PC-3 (cell line): ENCODE measurements at places on chromosomes 7 and 10.

- peak; percentile 11 for DNase-seq
Measured at GRCh38 chr7:4159154-4159501, 523.0 kb upstream of the FOXK1 start.

DNA sequence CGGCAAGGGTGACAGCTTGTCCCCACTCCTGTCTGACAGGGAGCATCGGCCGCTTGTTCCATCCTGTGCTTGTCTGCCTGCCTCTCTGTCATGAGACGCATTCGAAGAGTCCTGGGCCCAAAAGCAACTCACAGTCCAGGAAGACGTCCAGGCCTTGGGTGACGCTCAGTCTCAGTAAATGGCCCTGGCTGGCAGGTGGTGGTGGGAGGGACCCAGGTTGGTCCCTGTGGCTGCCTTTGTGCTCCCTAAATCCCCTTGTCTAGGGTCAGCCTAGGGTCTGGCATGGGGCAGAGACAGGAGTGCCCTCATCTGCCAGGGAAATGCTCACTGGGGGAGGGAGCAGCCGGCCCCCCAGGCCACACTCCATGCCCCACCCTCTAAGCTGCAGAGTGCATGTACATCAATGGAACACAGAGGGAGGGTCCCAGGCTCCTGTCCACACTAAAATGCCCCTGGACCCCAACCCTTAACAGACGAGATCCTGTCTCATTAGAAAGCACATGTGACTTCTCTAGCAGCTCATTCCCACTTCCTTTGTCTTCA lies 295.2 kb upstream of the ZNF32 start:
- DNase-seq: no peak

- DNase-seq: peak; percentile 98
Measured at GRCh38 chr7:47361746-47362215, 220.1 kb downstream of the TNS3 start.

GRCh38 chr10:62794306-62794705 lies 10.2 kb upstream of the ADO start:
- DNase-seq: peak; percentile 96

DNA sequence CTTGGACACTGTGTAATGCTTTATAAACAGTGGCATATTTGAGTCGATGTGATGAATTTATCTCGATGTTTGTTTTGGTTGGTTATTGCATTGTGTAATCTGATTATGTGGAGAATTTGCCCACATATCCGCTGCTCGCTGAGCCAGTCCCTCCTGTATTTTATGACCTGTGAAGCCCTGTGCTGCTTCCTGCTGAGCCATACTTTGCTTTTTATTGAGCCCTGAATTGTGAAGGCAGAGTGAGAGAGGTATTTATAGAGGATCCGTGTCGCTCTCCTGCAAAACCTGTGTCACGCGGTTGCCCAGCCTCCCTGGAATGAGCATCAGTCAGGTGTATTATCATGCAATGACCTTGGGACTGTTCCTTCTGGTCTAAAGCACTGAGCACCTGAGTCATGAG lies 253.7 kb downstream of the ARHGAP21 start:
- peak; percentile 89 for DNase-seq

DNA sequence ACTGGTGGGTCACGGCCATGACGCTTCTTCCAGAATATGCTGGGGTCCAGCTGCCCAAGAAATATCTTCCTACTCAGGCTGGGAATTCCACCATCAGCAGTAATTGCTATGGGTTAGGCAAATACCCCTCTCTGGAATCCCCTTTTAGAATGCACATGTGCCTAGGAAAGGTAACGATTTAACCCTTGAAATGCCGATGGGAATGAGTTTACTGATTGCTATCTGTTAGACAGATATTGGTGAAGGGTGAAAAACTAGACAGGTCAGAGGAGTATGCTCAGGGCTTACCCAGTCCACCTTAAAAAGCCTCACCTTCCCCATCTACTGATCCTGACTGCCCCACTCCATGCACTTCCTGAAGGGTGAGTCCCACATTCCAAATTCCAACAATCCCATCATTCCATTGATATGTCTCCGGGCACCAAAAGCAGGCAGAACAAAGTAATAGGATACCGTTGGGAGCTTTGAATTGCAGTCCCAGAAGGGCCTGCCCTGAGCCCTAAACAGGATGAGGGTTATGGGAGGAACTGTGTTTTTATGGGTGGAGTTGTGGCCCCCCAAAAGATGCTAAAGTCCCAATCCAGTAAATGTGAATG lies 59.3 kb downstream of the DLG5 start:
- no peak for DNase-seq

- DNase-seq: no peak
Measured at GRCh38 chr10:90130321-90131086, 429.1 kb downstream of the KIF20B start.
